ENCODE measurements at places on chromosomes 6 and 20.

DNA sequence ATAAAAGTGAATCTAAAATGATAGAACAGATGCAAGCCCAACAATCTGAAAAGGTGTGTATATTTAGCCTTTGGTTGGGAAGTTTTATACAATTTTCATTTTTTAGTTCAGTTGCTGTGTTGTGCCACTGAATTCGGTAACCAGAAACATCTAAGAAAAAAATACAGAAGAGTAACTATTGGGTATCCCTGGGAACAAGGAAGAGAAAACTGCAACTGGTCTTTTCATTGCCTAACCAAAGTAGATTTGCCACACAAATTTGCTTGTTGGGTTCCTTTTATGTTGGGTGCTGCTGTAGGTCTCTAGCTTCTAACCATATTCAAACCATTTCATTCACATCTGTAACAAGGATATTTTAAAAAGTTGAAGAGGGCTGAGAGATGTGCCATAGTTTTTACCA is 2.8 kb upstream of the TMEM30A start:
- DNase-seq: no peak

- DNase-seq: no peak
These were observed 33.7 kb downstream of the NOL7 start for GRCh38 chr6:13648850-13649249.

GRCh38 chr6:37241131-37241530 is 16.4 kb upstream of the TBC1D22B start:
- DNase-seq: no peak

- no peak for DNase-seq
These were observed 43.5 kb upstream of the SLCO4A1 start for GRCh38 chr20:62598761-62599194.

DNA sequence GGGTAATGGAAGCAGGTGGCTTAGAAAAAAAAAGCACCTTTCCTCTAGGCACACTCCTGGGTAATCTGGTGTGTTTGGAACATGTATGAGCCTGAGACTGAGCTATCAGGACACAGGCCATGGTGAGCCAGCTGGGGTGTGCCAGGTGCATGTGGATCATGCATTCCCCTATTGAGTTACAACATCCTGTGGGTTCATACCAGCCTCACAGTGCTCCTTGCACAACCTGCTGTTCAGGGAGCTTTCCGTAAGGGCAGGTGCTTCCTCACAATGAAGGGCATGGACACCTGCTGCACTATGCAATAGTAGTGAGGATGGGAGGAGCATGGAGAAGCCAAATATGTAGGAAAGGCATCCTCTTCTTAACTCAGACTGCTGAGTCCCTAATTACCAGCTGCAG is 197.2 kb upstream of the SUPT3H start:
- no peak for DNase-seq

- no peak for DNase-seq
These were observed 19.0 kb downstream of the ZBP1 start for GRCh38 chr20:57601211-57601570.

GRCh38 chr6:122061855-122062254 is 337.6 kb upstream of the HSF2 start:
- no peak for DNase-seq

DNA sequence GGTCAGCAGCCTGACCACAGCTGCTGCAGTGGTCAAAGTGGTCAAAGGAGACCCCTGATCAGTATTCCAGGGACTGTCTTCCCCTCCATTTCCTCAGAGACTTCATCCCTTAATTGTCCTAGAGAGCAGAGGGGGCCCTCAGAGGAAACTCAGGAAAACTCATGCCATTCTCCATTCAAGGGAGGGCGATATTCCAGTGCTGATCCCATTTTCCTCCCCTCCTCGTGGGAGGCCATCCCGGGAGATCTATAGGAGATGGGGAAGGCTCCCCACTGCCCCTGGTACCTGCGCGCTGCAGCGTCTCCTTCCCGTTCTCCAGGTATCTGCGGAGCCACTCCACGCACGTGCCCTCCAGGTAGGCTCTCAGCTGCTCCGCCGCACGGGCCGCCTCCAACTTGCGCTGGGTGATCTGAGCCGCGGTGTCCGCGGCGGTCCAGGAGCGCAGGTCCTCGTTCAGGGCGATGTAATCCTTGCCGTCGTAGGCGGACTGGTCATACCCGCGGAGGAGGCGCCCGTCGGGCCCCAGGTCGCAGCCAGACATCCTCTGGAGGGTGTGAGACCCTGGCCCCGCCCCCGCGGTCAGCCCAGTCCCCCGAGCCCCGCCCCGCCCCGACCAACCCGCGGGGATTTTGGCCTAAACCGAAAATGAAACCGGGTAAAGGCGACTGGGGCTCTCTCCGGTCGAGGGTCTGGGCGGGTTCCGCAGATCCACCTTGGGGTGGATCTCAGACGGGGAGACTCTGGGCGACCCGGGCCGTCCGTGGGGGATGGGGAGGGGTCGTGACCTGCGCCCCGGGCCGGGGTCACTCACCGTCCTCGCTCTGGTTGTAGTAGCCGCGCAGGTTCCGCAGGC is 878 bp downstream of the HLA-C start:
- peak; percentile 39 for DNase-seq

DNA sequence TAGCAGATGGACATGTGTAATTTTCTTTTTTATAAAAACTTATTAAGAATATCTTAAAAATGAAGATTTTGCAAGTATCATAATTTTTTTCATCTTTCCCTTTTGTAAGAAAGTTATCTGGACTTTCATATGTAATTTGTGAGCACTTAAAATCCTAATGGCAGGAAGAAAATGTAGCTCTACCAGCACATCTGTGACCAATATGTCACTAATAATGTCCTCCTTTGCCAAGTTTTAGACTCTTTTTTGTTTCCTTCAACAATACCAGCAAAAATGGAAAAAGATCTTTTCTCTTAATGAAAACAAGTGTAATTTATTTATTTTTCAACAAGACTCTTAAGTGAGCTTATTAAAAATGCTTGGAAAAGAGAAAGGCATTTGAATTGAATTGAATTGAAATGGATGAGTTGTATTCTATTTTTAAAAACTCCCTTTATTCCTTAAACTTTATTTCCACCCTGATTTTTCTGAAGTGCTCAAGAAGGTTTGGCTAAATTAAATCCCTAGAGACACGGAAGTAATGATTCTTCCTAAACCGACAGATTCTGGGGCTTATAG is 110.7 kb downstream of the KIF6 start:
- DNase-seq: no peak

- no peak for DNase-seq
These were observed 27.6 kb upstream of the RBL1 start for GRCh38 chr20:37123441-37123840.

DNA sequence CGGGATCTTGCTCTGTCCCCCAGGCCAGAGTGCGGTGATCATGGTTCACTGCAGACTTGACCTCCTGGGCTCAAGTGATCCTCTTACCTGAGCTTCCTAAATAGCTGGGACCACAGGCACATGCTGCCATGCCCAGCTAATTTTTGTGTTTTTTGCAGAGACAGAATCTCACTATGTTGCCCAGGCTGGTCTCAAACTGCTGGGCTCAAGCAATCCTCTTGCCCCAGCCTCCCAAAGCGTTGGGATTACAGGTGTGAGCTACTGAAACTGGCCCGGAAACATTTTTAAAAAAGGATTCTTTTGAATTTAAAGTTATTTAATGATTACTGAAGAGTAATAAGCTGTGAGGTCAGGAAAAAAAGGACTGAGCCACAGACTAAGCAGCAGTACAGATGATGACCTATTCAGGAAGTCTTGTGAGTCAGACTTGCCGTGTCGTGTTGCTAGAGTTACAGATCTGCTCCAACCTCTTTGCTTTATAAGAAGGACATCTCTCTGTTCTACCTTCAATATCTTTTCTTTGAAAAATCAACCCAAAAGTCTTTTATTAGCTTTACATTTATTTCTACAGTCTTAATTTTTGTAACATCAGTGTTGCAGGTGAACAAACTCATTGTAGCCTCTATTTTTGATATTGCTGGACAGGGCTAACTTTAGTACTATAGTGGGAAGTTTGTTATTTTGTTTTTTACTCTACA is 108.7 kb downstream of the NCOA3 start:
- DNase-seq: no peak

DNA sequence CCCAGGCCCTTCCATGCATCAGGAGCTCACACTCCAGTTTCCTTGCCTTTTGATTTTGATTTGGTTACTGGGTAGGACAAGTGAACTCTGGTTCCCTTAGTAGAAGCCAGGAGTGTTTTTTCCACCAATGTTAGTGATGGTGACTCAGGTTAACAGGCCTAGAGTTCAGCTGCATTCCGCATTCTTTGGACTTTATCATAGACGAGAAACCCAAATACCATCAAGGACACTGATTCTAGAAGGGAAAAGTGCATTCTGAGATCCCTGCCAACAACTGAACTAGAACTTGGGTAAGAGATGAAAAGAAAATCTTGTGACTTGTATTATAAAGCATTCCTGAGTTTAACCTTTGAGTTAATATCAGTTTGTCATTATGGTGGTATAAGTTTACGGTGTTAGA is 8.9 kb downstream of the GSS start:
- no peak for DNase-seq

DNA sequence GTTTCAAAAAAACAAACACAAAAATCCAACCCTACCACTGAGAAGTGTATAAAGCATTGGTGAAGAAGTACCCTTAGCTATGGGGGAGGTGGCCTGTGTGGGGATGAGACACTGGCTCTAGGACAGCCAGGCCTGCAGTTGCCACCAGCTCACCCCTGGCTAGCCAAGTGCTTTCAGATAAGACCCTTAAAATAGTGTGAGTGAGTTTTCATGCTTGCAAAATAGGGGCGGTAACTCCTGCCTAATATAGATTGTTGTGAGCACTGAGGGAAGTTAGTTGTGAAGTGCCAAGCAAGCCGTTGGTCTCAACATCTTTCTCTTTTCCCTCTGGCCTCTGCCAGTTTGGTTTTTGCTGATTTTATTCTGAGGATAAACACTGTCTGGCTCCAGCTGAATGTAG is 11.3 kb downstream of the PPP1R3G start:
- no peak for DNase-seq

DNA sequence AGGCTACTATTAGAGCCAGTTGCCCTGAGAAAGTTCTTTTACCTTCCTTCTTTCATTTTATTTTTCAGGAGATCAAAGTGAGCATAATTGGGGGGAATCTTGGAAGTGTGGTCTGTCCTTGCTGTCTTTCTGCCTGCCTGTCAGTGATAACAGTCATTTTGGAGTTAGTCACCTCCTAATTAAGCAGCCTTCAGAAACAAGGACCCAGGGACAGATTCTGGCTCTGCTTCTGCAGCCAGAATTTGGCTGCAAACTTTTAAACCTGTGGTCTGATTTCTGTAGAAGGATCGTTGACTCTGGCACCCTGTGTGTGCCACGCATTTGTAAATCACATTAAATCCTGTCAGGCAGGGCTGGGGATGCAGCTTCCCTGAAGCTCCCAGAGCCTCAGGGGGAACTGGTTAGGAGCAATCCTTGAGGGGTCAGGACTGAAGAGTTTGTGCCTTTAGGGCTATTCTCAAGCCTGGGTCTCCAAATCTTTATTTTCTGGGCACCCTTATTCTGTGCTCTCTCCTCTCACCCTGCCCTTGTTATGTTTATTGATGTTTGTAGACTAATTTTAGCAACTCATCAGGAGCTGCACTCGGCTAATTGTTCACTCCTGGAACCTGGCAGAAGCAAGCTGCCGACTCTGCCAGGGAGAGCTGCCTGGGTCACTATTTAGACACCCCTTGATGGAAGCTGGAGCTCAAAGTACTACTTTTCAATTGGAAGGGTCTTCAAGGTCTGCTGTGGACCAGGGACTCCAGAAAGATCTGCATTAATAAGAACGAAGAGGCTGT is 6.8 kb downstream of the NOX3 start:
- DNase-seq: peak; percentile 51

DNA sequence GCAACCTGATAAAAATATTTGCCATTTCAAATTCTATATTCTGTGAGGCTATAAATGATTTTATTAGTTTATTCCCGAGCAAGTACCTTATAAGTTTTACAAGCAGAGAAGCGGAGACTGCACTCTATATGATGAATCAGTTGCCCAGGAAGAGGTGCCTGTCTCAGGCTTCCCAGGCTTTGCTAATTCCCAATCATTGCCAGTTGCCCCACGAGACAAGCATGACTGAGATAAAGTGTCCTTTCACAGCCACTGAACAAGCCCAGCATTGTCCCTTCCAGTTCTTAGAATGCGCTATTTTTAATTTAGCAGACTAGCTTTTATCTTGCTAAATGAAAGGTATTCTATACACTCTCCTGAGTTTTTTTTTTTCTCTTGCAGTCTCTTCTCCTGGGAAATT is 260.7 kb downstream of the ALDH8A1 start:
- DNase-seq: no peak

- DNase-seq: no peak
These were observed 27.9 kb upstream of the MCM3 start for GRCh38 chr6:52312461-52312860.

DNA sequence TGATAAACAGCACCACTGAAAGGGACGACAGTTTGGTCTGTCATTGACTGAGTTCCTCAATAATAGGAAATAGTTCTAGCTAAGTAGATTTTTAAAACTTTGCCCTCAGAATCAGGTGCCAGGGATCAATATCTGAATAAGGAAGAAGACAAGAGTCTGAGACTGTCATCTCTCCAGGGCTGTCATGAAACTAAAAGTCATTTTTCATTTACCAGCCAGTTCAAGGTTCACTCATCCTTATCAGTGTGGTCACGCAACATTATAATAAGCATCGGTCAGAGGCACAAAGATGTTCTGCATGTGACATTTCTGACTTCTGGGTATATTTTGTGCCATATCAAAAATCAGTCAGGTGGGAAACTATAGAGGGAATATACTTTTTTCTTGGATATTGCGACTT is 52.5 kb upstream of the E2F3 start:
- DNase-seq: no peak

DNA sequence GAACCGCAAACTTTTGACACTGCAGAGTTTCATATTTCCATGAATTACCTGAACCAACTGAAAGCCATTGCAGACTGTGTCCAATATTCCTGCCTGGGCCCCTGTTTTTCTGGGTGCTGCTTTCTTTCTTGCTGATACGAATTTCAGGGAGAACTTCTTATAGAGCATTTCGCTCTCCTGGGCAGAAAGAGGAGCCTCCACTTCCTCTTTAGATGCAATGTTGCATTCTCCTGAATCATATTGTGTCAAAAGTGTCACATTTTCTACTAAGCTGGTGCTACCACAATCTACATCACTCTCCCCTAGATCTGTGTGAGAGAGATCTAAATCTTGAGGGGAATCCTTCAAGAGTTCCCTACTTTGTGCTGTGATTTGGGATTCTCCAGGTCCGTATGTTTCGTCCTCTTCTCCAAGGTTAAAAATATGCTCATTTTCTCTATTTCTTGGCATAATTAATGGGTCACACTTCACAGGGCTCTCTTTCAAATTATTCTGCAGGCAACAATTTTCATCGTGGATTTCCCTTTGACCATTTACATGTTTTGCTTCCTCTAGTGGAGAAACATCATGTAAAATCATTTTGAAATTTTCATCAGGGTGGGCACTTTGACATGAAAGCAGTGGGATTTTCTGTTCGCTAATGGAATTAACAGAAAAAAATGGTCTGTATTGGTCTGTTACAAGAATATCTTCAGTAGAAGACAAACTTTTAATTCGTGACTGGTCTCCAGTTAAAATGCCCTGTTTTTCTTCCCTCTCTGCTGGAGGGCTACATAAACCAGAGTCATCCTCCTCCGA is 102.3 kb downstream of the DST start:
- DNase-seq: no peak

DNA sequence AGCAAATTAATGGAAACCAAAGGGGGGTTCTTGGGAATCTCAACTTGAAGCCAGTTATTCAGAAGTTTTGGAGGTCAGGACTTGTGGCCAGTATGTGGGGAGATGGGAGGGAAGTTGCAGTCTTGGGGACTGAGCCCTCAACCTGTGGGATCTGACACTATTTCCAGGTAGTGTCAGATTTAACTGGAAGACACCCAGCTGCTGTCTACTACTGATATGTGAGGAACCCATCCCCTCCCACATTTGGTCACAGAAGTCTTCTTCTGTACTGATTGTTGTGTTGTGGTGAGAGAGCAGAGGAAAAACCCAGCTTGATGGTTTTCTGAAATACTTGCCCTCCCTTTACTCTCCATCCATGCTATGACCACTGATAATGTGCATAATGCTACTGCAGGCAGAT is 134.0 kb downstream of the QRSL1 start:
- DNase-seq: no peak
